ENCODE measurements at places on chromosomes 4 and X.

DNA sequence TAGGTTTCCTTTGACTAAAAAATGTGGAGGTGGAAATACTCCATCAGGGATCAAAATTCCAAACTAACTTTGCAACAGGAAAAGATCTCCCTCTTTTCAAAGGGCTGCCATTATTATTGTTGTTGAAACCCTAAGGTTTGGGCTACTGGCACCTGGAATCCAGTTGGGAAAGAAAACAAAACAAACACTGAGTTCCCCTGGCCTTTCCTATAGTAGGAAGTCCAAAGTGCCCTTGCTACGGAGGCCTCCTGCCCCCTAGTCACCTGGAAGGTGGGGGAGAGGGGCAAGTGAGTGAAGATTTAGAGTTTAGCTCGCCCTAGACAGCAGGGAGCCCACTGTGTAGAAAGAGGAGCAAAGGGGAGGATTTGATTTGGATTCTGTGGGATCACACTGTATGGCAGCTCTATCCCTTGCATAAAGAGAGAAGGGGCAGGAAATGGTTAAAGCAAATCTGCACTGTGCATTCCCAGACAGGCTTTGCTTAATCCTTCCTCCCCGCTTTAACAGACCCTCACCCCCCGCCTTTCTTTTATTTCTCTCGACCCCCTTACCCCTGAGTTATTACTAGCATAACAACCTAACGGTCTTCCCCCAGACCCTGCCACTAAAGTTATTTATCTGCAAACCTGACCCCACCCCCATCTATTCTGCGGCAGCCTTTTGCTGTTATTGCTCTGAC lies 627 bp upstream of the FAT4 start:
- peak; percentile 15 for DNase-seq

DNA sequence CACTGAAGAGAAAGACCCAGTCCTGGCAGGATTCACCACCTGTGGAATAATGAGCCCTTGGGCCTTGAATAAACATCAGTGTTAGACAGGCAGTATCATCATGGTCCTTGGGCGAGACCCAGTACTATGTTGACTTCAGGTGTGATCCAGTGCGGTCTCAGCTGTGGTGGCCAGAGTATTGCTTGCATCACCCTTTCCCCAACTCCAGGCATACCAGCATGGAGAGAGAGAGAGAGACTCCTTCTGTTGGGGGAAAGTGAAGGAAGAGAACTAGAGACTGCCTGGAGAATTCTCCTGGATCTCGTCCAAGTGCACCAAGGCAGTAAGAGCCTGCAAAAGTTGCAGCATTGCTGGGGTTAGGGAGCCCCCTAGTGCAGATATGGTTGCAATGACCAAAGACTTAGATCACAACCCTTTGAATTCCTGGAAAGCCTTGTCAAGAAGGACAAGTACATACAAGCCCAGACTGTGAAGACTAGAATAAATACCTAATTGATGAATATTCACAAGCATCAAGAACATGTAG lies 61.1 kb upstream of the VAMP7 start:
- DNase-seq, result peak; percentile 73

DNA sequence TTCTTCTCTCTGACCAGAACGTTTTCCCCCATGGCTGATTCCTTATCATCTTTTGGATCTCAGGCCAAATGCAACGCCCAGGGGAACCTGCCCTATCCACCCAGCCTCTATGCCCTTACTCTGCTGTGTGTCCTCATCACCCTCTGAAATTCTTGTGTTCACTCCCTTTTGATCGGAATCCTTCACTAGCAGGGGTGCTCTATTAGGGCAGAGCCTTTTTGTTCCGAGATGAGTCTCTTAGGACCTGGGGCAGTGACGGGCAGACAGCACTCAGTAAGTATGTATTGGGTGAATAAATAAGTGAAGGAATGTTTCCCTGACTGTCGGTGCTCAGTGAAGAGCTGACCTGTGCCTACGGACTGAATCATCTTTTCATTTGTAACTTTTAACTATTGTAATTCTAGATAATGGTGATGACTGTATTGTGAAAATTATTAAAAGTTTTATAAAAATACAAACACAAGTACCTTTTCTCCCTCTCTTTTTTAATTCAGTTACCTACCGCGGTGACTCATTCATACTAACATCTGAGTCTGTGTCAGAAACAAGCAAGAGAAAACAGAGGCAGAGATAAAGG lies 4.8 kb upstream of the TENM3 start:
- peak; percentile 46 for DNase-seq

DNA sequence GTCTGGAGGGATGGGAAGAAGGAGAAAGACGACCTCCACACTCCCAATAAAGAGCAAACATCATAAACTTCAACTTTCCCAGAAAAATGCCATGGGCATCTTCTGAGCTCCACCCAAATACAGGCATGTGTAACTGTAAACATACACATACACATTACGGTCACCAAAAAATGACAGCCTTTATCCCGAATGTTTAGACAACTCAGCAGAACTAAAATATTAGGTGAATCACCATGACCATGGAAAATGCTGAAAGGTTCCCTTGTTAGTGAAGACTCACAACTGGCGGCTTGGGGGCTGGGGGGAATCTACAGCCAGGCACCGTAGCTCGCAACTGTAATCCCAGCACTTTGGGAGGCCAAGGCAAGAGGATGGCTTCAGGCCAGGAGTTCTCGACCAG lies 33.0 kb downstream of the PRKX start:
- DNase-seq, result no peak

- no peak for DNase-seq
Observed at GRCh38 chr4:87758270-87758669, 41.1 kb upstream of the IBSP start.

- no peak for DNase-seq
Observed at GRCh38 chr4:44662623-44663005, 11.2 kb upstream of the YIPF7 start.

- no peak for DNase-seq
Observed at GRCh38 chrX:114903618-114904017, 113.8 kb downstream of the IL13RA2 start.

GRCh38 chrX:143800150-143800549 lies 79.6 kb upstream of the SPANXN2 start:
- no peak for DNase-seq

GRCh38 chr4:124431653-124432192 lies 280.8 kb downstream of the ANKRD50 start:
- peak; percentile 30 for DNase-seq

DNA sequence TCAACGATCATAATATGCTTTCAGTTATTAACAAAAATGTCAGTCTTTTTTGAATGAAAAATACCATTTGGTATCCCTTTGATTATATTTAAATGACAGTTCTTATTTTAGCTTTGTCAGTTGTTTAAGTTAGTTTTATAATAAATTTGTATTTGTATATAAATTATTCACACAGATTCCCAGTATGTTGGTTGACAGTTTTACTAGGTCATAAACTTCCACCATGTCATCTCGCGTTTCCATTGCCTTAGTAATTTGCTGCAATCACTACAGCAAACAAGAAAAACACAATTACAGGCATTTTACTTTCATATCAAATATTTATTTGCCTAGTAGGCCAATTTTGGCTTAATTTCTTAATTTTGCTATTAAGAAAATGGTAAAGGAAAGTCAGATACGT lies 109.6 kb upstream of the ANK2 start:
- no peak for DNase-seq

- peak; percentile 11 for DNase-seq
Observed at GRCh38 chrX:21723084-21723483, 34.8 kb downstream of the SMPX start.

- DNase-seq, result peak; percentile 91
Observed at GRCh38 chr4:150224896-150225591, 146.8 kb downstream of the DCLK2 start.

Data from ELR (cell line).